Left cardiac atrium (tissue), 4 donors: ENCODE measurements at places on chromosomes 16 and 17. TPM values are rescaled to one million over a fixed set of nuclear protein-coding genes. Genes with fewer than 3 reads are reported as not detected.

- no peak for DNase-seq
Observed at GRCh38 chr16:82136956-82137821, 32.8 kb downstream of the MPHOSPH6 start.

- no peak for DNase-seq
Observed at GRCh38 chr16:354971-355461, 2.5 kb upstream of the AXIN1 start.

GRCh38 chr17:48246612-48247011 lies 139.0 kb downstream of the SNX11 start:
- no peak for DNase-seq

DNA sequence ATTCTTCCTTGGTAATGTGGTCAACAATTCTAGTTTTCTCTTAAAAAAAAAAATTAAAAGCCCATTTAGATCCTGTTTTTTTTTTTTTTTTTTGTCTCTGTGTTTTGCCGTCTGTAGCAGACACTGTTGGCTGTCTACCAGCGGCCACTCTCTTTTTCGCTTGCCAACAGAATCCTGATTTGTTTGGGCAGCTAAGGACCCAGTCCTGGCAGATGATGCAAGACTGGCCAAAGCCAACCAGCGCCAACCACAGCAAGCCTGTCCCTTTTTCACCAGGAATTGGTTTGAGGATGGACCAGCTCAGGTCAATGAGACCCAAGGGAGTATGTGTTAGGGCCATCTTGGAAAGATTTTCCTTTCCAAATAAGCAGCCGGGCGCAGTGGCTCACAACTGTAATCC lies 28.2 kb downstream of the ST3GAL2 start:
- DNase-seq: no peak

Gene KRT24
- total RNA-seq: not detected

Gene WNK4
- not detected for total RNA-seq

Gene GSDMA
- 1.3 TPM for total RNA-seq
